Iris pigment epithelial cell (primary cell): ENCODE measurements at places on chromosomes 4 and X.
A peak's percentile ranks its signal among the peaks of the same experiment; 100 is the strongest.

DNA sequence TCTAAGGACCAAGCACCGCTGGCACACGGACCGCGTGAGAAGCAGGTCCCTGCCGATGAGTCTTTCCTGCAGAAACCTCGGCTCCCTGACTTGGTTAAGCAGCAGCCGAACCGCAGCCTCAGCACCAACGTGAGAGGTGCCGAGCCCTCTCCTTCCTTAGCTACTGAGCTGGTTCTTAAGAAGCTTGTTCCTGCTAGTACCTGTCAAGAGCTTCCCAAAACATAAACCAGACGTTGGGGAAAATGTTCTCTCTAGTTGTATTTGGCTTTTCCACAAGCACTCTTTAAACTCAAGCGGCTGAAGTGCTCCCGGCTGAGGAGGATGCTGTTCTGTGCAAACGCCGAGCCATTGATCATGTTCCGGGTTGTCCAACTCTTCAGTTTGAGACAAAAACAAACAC is 29.3 kb upstream of the TLR3 start:
- no peak for DNase-seq

GRCh38 chr4:8647626-8648025 is 55.1 kb downstream of the CPZ start:
- DNase-seq, result no peak

GRCh38 chr4:14568351-14568750 is 433.9 kb upstream of the CPEB2 start:
- DNase-seq, result peak; percentile 5

- DNase-seq, result no peak
Measured at GRCh38 chrX:153568451-153569011, 30.4 kb downstream of the CCNQ start.

DNA sequence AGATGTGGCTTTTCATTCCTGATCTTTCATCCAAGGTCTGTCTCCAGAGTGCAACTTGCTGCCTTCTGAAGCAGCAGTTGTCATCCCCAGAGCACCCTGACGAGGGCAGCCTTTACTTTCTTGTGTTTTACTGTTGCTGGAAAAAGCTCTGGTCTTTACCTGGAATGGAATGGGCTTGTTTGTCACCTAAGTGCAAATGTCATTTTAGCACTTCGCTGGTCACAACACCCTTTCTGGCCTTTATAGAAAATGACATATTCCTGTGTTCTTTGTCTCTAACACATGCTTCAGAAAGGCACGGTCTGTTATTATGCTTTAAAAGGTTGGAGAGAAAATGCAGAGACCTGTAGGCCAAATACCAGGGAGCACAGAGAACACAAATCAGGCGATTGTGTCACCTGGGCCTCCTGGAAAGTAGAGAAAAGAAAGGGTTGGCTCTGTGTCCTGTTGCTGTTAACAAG is 332.7 kb upstream of the IGFBP7 start:
- DNase-seq, result peak; percentile 31

DNA sequence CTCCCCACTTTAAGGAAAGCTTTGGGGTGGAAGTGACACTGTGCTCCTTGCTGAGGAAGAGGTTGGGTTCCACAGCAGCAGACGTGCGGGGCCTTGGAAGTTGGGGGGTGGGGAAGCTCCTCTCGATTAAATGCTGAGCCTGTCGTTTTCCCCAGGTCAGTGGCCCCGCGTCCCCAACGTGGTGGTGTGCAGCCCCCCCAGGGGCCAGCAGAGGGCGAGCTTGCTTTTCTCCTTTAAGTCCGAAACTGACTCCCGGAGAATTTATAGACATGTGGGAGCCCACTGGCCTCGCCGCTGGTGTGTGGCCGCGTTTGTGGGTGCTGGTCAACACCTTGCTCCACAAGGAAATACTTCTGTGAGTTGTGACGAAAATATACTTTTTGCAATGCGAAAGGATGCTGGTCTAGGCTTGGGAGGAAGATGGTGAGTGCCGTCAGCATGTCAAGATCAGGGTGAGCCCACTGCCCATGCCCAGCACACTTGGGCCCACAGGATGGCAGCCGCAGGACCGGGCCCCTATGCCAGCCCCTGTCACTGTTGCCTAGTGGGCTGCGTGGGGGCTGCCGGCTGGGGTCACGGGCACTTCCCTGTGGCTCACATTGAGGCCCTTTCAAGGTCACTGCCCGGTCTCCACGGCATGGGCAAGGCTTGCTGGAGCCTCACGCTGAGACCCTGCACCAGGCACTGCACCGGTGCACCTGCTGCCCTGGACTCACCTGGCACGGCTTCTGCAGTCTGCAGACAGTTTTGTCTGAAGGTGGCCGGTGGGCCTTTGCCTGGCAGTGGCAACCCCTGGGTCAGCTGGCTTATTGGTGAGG is 9.4 kb downstream of the UVSSA start:
- peak; percentile 52 for DNase-seq
